ENCODE measurements at places on chromosomes 6 and 20.

GRCh38 chr6:52513896-52514295 lies 63.0 kb downstream of the TRAM2 start:
- no peak for DNase-seq

DNA sequence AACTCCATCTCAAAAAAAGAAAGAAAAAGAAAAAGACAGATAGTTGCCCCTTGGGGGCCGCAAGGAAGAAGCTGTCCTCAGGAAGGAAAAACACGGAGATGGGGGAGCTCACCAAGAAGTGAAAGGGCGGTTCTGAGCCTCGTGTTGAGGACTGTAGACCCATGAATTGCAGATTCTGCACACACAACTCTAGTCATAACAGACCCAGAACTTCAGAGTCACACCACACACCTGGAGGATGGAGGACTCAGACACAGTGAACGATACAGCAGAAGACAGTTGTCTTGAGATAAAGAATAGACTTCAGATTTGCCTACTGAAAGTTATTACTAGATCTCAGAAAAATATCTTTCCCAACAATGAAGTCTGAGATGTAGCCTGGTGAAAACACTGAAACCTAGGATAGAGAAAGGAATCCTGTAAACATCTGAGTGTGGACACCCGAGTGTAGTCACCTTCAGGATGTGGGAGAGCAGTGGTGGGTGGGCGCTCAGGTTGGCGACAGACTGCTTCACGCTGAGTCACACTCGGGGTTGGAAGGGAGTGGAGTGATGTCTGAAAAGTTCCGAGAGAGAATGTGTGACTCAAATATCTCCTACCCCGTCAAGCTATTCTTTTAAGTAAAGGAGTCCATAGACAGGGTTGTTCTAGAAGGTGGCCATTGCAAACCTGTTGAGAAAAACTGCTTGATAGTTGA lies 88.1 kb downstream of the MAP3K4 start:
- DNase-seq: no peak

DNA sequence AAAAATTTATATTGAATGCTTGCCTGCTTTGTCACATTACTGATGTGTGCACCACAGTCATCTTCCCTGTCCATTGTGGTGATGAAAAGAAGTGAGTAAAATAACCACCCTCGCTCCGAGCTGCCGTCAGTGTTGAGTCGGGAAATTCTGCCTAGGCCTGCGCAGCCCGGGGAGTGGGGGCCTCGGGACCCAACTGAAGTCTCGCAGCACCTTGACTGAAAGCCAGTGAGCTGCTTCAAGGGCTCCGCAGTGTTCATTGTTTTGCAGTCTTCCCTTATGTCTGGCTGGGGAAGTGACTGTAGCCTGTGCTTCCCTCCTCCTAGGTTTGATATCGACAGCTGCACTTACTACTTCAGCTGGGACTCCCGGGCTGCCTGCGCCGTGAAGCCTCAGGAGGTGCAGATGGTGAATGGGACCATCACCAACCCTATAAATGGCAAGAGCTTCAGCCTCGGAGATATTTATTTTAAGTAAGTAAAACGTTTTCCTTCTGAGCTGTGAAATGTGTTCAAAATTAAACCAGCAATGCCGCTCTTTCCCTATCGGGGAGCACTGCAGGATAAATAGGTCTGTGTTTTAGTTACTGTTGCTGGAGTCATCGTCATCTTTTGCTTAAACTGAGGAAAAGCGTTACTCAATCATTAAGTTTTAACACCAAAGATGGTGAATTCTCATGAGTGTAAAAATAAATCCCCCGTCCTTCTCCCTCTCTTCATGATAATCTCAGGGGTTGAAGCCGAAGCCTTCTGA lies 32.7 kb upstream of the SLC22A1 start:
- no peak for DNase-seq

DNA sequence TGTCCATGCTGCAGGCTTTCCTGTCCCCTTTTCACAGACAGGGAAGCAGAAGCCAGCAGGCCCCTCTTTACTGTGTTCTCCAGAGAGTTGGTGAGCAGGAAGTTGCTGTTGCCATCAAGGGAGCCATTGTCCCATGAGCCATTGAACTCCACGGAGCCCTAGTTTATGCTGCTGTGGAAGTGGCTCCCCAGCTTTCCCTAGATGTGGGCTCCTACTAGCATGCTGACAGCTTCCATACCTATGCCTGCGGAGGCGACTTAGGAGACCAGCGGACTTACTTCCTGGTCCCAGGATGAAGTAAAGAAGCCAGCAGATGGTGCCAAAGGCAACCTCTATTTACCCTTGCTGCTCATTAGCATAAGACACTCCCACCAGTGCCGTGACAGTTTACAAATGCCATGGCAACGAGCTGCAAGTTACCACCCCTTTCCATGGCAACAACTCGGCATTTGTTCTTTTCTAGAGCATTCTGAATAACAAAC lies 30.8 kb upstream of the FKBP1A start:
- DNase-seq: no peak

- DNase-seq: no peak
These were observed 402.9 kb upstream of the CITED2 start for GRCh38 chr6:139777202-139777970.

DNA sequence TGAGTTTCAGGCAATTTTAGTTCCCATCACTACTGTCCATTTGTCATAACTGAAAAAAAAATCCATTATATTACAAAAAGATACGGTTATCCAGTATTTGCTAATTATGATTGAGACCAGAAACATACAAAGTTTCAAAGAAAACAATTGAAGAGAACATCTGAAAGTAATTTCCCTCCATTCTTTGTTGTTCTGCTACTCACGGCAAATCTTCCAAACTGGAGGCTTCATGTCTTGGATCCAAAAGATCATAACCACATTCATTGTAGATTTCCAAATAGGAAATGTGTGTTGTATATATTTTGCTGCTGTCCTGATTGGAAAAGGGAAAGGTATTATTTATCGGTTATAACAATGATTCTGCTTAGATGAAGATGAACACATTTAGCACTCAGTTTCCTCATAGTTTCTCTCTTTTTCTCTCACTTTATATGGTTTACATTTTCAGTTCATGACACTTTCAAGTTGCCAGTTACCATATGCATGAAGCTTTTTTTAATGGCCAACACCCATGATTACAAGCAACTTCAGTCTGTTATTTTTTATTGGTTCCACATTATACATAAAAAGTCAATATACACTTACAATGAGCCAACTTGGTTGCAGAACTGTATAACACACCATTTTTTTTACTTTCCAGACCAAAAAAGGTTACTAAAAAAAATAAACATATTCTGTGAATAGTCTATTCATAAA lies 90.4 kb downstream of the KIF6 start:
- DNase-seq: no peak

DNA sequence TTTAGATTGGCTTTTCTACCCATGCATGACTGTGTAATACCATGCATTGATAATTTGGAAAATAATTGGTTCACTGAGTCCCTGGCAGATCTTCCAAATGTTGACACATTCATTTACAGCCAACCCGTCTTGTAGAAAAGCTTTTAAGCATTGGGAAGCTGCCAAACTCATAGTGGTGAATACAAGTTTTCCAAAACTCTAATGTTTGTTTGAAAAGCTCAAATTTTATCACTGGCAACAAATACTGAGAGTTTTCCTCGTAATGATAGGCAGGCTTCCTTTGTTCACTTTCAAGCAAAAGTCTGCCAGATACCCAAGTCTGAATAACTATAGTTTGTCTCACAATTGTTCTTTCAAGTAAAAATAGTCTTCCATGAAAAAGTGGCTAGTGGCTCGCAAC lies 143.0 kb downstream of the FIG4 start:
- no peak for DNase-seq

DNA sequence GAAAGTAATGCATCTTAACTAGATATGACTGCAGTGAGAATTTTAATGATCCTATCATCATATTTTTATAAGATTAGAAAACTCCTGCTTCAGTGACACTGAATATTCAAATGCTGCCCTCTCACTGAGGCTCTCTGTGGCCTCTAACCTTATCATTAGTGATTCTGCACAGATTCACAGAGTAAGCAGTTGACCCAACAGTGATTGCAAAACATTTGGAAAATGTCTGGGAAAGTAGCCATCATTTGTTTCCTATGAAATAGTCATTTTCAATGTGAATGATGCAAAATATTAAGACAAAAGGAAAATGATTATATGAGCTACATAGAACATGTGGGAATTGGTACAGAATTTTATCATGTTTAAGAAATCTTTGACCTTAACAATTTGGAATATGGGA lies 210.3 kb downstream of the TBX18 start:
- DNase-seq: no peak

GRCh38 chr6:168916576-168917211 lies 337.0 kb downstream of the THBS2 start:
- no peak for DNase-seq

GRCh38 chr20:10359621-10360040 lies 74.4 kb downstream of the MKKS start:
- DNase-seq: no peak

DNA sequence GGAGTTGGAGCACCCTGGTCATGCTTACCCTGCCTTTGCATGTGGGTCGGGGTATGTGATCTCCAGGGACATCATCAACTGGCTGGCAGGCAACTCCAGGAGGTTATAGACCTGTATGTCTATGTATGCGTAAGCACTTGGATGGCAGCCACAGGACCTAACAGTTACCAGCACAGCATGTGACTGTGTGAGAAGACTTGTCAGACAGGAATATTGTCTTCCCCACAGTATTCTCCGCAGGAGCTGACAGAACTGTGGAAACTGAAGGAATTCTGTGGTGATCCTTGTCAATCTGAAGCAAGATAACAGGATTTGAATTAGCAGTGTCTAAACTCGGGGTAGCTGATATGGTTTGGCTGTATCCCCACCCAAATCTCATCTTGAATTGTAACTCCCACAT lies 59.2 kb downstream of the TMEM244 start:
- DNase-seq: no peak

DNA sequence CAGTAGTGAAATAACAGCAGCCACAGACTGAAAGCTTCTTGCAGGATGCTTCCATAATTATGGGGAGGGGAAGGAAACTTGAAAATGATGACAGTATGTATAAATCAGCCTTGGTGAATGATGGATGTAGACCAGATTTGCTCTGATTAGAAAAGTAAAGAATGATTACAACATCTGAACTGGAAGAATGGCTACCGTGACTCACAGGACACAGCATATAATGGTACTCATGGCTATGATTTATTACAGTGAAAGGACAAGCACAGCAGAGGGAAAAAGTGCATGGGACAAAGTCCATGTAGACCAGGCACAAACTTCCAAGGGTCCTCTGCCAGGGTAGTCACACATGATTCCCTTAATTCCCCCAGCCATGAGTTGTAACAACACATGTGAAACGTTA lies 70.7 kb upstream of the POPDC3 start:
- no peak for DNase-seq

DNA sequence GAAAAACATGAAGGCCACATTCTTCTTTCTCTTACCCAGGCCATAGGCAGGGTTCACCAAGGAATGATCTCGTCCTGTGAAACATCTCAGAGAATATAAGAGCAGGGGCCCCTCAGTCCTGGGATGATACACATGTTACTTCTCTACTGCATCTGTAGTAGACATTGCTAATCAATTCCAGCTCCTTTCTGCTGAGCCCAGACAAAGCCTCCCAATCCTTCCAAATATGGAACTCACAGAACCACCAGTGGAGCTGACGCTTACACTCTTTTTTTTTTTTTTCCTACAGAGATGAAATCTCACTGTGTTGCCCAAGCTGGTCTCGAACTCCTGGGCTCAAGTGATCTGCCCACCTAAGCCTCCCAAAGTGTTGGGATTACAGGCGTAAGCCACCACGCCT lies 9.1 kb downstream of the SNTA1 start:
- no peak for DNase-seq

- no peak for DNase-seq
These were observed 87.0 kb downstream of the OR2B2 start for GRCh38 chr6:27825025-27825793.

- no peak for DNase-seq
These were observed 171.4 kb downstream of the COL9A1 start for GRCh38 chr6:70131528-70131927.

DNA sequence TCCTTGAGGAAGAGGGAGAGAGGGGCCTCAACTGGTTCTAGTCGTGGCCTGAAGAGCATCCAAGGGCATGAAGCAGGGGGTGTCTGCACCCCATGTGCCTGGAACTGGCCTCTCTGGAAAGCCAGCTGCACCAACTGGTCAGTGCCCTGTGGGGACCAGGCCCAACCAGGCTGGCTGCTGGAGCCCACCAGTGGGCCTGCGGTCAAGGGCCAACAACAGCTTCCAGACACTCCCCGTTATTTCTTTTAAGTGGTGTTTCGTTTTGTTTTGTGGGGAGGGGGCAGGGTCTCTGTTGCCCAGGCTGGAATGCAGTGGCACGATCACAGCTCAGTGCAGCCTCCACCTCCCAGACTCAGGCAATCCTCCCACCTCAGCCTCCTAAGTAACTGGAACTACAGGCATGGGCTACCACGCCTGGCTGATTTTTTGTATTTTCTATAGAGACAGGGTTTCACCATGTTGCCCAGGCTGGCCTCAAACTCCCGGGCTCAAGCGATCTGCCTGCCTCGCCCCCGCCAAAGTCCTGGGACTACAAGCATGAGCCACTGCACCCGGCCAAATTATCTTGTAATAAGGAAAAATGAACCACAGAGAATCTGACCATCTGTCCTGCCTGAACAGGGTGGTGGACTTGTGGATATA lies 11.9 kb upstream of the C20orf144 start:
- DNase-seq: no peak

- no peak for DNase-seq
These were observed 6.7 kb downstream of the DNPH1 start for GRCh38 chr6:43222418-43223059.

DNA sequence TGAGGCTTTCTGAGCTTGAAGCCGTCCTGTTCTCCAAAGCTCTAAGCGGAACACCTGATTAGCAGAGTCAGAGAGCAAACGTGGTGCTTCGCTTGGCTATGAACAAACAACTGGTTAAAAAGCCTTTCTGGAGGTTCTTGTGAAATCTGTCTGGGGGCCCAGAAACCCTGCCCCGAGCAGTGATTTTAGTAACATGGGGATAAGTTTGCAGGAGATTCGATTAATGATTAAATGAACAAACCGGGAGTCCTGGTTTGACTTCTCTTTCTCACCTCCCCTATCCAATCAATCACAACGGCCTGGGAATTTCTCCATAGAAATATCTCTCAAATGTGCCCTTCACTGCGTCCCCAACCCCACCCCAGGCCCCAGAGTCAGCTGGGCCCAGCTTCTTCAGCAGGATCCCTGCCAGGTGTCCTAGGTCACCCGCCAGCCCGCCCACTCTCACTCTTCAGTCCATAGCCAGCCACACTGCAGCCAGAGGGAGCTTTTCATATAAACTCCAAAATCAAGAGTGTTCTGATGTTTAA lies 43.6 kb downstream of the ZDHHC14 start:
- DNase-seq: no peak
